ENCODE measurements at places on chromosomes 11 and 22. TPM values are rescaled to one million over a fixed set of nuclear protein-coding genes. Genes with fewer than 3 reads are reported as not detected.

The MYEOV gene
- polyA plus RNA-seq: 3.5 TPM

DNA sequence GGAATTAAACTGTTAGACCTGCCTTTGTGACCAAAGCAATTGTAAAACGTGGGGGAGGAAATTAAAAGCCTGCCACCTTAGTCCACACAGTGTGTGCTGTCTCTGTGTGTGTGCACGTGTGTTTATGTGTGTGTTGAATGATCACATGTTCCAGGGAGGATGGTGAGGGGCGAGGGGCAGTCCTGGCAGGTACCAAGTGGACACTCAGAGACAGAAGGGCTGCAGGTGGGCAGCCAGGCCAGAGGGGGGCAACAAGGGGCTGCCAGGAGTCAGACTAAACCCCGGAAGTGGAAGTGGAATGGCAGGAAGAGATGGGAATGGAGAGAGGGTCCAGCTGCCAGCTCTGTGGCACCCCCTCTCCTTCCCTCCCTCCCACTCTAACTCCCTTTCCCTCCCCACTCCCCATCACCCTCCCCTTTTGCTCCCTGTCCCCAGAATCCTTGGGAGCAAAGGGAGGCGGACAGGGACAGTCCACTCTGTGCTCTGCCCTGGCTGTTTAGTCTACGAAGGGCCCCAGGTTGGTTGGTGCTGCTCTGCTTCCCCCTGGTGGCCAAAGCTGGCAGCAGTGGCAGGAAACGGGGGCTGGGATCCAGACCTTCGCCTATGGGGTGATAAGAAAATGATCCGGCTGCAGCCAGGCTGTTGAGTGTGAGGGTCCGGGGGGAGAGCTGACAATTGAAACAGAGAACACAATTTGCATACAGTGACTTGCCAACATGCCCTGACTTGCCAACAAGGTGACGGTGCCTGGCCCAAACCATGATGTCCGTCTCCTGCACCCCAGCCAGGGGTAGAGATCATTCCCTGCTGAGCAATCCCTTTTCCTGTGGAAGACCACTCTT, 24.4 kb downstream of the P2RY2 start:
- peak; percentile 73 for DNase-seq

DNA sequence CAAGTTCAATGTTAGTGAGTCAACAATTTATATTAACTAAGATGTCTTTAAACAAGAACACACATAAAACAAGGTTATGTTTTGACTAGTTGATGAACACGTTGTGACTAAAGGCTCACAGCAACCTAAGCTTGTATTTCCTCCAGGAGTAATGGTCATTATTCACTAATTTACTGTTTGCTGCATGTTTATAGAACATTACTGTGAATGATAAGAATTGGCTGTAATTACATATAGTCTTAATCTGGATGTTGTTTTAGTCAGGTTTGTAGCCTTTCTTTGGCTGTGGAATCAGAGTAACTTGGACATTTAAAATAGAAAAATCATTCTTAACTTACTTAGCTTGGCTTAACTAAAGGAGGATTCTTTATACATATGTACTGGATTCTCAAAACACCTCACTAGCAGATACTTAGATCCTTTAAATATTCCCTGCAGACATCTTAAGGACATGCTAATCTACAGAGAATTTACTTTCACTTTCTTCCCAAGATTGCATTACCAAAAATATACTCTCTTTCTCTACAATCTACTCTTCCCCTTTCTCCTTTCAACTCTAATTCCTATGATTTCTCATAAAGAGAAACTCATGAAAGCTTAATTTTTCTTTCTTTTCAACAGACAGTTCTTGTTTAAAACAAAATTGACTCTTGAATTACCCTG, 319.7 kb upstream of the CTSC start:
- DNase-seq: no peak

The TMEM45B gene
- polyA plus RNA-seq: 18.7 TPM

DNA sequence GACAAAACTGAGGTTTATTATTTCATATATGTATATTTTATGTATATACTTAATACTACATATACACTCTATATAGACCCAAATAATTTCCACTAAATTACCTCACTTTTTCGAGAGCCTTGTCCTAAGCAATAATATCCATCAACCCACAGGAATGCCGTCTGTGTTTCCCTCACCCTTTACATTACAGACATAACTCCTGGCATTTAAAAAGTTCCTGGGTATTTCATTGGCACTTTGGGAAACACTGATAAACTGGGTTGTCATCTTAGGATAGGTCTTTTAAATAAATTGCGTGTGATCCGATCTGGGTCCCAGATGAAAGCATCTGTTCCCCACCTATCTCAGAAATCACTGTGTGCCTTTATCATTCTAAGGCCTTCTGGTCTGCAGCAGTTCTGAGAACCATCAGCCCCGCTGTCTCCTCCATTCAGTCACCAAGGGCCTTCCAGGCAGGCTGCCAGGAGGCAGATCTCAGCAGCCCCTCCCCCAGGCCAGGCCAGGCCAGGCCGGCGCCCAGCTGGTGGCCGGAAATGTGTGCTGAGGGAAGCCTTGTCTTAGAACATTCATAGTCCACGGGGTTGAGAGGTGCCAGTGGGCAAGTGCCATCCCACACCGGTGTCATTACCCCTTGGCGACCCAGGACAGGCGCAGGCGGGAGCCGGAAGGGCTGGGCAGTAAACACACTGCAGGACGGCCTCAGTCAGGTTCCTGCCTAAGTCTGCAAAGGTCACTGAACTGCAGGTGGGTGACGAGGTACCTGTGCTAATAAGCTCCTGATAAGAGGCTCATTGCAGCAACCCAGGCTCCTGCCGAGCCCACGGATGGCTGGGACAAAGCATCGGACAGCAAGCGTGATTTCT, 3.3 kb downstream of the FGF19 start:
- peak; percentile 56 for DNase-seq

DNA sequence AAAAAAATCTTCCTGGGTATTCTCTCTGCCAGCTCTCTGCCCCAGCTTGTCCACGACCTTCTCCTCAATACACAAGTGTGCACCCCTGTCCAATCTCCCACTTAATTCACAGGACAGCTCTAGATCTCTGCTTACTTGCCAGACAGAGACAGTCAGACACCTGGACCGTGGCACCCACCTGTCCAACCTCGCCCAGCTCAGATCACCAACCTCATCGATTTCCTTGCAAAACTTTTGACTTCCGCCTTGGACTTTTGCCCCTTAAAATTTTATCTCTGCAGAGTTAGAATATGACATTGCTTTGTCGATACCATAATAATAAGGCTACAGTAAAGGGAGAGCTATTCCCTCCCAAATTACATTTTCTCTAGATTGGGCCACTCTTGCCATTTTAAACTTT, 10.4 kb downstream of the LMF2 start:
- no peak for DNase-seq

DNA sequence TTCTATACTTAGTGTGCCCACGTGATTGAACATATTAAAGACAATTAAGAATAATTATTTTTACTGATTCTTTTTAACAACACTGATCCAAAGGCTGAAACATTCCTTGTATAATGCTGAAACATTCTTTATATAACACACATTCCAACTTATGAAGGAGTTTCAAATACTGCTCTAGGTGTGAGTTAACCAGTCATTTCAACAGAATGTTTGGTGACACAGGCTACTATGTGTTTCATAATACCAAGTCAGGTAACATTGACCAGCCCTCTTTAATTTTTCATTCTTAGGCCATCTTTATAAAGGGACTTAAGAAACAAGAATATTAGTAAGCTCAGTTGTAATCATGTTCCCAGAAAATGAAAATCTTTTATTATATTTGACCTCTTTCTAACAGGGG, 136.6 kb downstream of the ELP4 start:
- no peak for DNase-seq

GRCh38 chr11:74678591-74679512, 52.4 kb downstream of the CHRDL2 start:
- DNase-seq: no peak

- DNase-seq: no peak
These were observed 215.9 kb upstream of the CCDC90B start for GRCh38 chr11:83502041-83502440.

- DNase-seq: no peak
These were observed at the start of gene MPPED2 for GRCh38 chr11:30586251-30587144. MPPED2 (minus strand) TSS chr11:30586353; CDS start chr11:30580373, 5,980 bp downstream.

DNA sequence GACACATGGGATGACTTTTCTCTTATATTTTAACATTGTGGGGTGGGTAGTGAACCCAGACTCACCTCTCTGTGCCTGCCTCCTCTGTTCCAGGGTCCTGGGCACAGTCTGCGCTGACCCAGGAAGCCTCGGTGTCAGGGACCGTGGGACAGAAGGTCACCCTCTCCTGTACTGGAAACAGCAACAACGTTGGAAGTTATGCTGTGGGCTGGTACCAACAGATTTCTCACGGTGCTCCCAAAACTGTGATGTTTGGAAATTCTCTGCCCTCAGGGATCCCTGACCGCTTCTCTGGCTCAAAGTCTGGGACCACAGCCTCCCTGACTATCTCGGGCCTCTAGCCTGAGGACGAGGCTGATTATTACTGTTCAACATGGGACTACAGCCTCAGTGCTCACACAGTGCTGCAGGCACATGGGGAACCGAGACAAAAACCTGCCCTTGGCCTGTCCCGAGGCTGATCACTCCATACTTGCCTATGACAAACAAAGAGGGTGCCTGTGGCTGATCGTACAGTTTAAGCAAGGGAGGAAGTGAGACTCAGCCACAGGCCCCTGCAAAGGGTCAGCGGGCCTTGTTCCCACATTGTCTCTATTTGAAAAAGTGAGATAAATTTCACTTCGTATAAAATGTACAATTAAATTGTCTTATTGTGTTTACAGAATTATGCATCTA, 43.7 kb upstream of the TOP3B start:
- no peak for DNase-seq

GRCh38 chr11:64247729-64248531, 1.2 kb upstream of the PPP1R14B start:
- DNase-seq: no peak
